ENCODE measurements at places on chromosomes 5 and 9. TPM values are rescaled to one million over a fixed set of nuclear protein-coding genes. Genes with fewer than 3 reads are reported as not detected.
A peak's percentile ranks its signal among the peaks of the same experiment; 100 is the strongest.

The ACER2 gene
- polyA plus RNA-seq: 14.5 TPM

The ACTBL2 gene
- not detected for polyA plus RNA-seq

GRCh38 chr5:143402553-143403333 lies 743 bp downstream of the NR3C1 start:
- DNase-seq: peak; percentile 38

The PCDHGC3 gene
- polyA plus RNA-seq: 112 TPM

GRCh38 chr5:17860660-17861315 lies 226.5 kb downstream of the TAF11L14 start:
- DNase-seq: no peak

- DNase-seq: no peak
Observed at GRCh38 chr5:6733411-6734242, 20.4 kb downstream of the TENT4A start.

GRCh38 chr5:93588352-93589151 lies 5.5 kb downstream of the NR2F1 start:
- no peak for DNase-seq

- no peak for DNase-seq
Observed at GRCh38 chr5:65047948-65048690, 279.4 kb downstream of the CWC27 start.

DNA sequence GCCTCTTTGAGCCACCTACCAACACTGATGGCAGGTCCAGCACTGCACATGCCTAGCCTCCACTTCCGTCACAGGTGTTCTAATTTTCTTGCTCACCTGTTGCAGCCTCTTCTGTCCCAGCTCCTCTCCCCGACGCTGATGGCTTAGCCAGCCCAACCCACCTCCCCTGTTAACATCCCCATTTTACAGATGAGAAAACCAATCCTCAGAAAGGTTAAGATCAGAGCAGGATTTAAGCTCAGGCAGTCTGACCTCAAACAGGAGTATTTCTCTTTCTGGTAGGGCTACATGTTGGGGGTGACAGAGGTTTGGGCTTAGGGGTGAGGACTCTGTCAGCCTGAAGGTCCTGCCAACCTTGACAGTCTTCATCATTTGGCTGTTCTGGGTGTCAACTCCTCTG lies 74.5 kb upstream of the PITX1 start:
- DNase-seq: no peak

The CYLC2 gene
- polyA plus RNA-seq: not detected

GRCh38 chr5:87413343-87413645 lies 564 bp upstream of the CCNH start:
- DNase-seq: no peak

- no peak for DNase-seq
Observed at GRCh38 chr9:84694248-84694647, 24.7 kb downstream of the NTRK2 start.

DNA sequence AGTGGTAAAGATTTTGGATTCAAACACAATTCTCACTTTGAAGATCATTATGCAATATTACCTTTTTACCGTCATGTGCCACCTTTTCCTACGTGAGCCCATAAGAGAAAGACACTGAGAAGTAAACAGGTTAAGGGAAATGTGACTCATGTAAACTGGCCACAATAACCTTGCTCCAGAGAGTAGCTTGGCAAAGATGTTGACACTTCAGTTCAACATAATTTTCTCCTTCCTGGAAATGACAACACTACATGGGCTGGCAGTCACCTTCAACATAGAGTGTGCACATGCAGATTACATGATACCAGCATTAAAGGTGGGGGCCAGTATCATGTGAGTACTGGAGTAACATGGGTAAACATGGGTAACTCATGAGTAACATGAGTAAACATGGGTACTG lies 141.9 kb downstream of the CDK5RAP2 start:
- no peak for DNase-seq

- no peak for DNase-seq
Observed at GRCh38 chr5:112996830-112997374, 20.3 kb downstream of the DCP2 start.

- DNase-seq: no peak
Observed at GRCh38 chr9:107049046-107049802, 186.3 kb downstream of the ZNF462 start.

DNA sequence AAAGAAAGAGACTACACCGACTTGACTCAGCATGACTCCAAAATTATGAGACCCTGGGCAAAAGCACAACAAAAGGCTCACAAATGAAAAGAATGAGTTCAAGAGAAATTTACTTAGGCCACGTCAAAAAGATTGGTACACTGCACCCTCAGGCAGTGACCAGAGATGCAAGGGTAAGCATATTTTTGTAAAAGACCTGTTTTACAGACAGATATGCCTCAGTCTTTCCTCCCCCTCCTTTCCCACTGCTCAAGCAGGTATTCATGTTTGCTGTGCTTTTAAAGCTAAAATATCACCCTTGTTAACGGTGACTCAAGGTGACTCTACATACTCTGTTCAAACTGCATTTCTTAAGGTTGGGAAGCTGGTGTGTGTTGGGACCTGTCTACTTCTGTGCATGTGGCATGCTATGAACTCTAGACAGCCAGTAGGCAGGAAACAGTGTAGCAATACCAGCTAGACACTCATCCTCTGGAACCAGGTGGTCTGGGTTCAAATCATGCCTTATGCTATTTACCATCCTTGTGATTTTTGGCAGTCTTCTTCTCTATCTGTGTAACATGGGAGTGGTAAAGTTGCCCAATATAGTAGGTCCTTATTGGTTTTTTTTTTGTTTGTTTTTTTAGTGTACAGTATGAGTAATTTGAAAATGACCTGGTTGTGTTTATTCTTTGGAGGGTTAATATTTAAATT lies 98.7 kb downstream of the TLE4 start:
- no peak for DNase-seq

The GABRA1 gene
- polyA plus RNA-seq: 0.15 TPM

- DNase-seq: no peak
Observed at GRCh38 chr5:67542479-67542878, 345.9 kb upstream of the CD180 start.

Data from right renal pelvis (tissue), 4 donors.